ENCODE measurements at places on chromosomes 2 and 18.

- peak; percentile 53 for DNase-seq
Measured at GRCh38 chr2:168244318-168244717, 3.1 kb downstream of the STK39 start.

GRCh38 chr2:166229678-166230023, 101.8 kb upstream of the SCN1A start:
- DNase-seq, result no peak

DNA sequence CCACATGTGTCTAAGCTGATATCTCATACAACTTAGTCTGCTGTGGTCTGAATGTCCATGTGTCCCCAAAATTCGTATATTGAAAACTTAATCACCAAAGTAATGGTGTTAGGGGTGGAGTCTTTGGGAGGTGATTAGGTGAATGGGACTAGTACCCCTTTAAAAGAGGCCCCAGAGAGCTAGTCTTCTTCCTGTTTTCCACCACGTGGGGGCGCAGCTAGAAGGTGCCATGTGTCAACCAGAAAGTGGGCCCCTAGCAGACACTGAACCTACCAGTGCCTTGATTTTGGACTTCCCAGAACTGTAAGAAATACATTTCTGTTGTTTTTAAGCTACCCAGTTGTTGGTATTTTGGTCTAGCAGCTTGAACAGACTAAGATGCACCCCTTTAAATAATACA, 86.6 kb downstream of the ASB1 start:
- DNase-seq, result peak; percentile 5

DNA sequence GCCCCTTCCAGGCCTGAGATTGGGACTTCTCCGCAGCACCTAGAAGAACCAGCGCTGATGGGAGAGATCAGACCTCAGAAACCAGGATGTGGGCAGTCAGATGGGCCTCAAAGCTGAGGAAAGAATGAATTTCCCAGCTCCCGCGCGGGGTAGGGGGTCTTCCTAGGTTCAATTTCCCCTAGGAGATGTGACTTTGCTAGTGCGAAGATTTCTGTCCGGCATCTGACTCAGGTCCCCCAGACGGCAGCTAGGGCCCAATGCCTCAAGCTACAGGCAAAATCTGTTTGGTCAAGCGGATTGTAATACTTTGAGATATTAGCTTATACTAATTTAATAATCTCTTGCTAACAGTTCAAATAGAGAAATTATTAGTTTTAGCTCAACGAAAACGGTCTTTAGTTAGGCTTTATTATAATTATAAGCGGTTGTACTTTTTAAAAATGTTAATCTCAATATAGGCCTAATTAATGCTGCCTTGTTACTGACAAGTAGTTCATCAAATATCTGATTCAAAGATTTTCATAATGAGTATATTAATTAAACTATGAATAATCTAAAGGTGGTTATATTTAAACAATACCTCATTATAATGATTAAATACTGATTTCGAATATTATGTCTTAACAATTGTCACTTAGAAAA, 5.8 kb downstream of the DLX1 start:
- DNase-seq, result no peak

DNA sequence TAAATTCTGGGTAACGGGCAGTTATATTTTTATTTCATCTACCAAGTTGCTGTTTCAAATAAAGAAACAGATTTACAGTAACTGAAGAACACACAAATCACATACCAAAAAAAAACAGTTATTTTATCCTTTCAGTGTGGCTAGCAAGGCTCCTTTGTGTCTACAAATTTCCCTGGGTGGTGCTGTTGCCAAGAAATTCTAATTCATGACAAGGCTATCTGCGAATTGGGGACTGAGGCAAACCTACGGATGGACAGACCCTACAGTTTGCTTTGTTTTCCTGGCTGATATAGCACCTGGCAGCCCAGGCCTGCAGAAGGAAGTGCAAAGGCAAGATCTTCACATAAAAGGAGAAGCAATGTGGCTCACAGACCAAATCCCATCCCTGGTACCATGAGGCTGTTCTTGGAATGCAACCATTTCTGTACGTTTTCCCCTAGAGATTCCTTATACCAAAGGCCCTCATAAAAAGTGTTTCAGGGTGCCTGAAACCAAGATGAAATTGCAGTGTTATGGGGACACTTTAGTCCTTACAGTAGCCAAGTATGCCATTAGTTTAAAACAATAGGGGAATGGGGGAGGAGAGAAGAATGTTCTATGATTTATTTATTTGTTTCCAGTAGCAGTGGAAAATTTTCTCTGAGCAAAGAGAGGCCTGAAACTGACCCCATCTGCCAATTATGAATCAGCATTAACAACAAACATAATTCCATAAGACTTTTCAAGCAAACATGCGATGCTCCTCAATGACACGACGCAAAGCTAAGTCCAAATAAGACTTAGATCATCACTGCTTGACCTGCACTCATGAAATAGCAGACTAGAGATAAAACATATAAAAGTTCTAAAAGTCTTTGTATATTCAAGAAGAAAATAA, 4.3 kb downstream of the KLF7 start:
- DNase-seq, result no peak

DNA sequence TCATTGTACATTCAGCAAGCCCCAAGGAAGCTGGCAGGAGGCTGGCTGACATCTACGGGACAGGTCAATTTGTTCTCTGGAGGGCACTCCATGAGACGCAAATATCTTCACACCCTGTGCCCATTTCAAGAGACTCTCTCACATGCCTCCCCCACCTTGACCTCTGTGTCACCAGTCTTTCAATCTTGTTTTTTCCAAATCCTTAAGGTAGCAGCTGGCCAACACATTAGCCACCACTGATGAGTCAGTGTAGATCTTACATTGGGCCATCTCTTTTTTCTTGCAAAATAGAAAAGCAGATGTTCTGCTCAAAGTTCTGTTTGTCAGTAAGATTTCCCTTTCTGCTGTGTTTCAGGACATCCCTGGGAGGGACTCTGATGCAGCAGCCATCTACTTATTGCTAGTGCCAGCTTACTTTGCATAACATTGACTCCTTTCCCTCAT, 1.7 kb upstream of the DPP4 start:
- no peak for DNase-seq

DNA sequence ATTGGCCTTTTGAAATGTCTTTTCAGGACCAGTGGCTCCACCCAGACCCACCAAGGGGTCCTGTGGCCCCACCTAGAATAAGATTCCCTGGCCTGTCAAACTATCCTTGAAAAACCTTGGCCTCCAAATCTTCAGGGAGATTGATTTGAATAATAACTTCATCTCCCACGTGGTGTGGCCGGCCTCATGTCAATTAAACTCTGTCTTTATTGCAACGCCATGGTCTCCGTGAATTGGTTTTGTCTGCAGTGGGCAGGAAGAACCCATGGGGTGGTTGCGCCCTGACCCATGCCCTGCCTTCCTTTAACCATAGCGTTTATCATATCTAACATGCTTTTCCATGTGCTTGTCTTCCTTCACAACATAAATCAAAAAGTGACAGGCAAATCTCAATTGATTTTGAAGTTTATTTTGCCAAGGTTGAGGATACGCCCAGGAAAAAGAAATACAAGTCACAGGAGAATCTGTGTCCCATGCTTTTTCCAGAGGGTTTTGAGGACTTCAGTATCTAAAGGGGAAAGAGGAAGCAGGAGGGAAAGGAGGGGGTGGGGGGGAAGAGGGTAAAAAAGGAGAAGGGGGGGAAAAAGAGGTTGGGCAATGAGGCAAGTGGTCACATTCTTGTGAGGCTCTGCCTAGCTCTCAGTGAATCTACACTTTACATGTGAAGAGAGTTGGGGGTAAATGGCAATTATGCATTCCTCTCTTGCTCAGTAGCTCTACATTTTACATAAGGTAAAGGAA, 66.5 kb upstream of the CABLES1 start:
- no peak for DNase-seq

DNA sequence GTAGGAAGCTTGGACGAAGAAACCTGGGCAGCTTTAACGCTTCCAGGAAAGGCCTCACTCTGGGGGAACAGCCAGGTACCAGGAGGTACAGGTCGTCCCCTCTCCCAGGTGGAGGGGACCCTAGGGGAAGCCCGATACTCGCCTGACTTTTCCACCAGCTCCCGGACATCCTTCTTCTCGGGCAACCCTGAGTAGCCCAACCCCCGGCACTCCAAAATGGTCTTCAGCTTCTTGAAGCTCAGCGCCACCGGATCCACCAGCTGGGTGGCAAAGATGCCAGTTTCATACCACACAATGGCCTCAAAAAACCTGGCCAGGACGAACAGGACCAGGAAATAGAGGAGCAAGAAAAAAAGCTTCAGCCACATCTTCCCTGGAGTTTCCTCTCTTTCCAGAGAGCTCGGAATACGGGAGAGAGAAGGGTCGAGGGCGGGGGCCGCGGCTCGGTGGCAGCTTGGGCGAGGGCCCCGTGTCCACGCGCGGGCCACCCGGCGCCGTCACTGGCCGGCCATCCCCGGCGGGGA, 1.1 kb downstream of the RNF103 start:
- peak; percentile 35 for DNase-seq

GRCh38 chr2:226030369-226030768, 630.9 kb downstream of the NYAP2 start:
- DNase-seq, result no peak

GRCh38 chr2:9653485-9654271, 22.9 kb upstream of the YWHAQ start:
- DNase-seq, result no peak
